ENCODE measurements at places on chromosomes 3 and 15.

GRCh38 chr15:70171256-70171886 lies 73.7 kb upstream of the TLE3 start:
- no peak for DNase-seq

DNA sequence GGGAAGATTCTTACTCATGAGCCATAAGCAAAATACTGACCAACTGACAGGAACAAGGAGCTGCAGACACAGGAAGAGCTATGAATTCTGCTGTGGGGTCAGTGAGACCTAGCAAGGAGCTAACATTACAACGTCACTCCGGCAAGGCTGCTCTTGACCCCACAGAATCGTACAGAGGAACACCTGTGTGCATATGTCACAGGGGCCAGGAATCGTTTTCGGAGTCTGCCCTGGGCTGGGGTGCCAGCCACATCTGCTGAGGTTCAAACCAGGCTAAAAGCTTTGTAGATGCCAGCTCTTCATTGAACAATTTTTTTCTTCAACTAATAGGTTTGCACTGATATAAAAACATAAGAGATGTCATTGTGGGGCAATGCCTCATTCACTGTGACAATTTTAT lies 82.6 kb downstream of the LRRK1 start:
- no peak for DNase-seq

- DNase-seq, result no peak
These were observed 97.7 kb upstream of the NUDT16 start for GRCh38 chr3:131283862-131284261.

DNA sequence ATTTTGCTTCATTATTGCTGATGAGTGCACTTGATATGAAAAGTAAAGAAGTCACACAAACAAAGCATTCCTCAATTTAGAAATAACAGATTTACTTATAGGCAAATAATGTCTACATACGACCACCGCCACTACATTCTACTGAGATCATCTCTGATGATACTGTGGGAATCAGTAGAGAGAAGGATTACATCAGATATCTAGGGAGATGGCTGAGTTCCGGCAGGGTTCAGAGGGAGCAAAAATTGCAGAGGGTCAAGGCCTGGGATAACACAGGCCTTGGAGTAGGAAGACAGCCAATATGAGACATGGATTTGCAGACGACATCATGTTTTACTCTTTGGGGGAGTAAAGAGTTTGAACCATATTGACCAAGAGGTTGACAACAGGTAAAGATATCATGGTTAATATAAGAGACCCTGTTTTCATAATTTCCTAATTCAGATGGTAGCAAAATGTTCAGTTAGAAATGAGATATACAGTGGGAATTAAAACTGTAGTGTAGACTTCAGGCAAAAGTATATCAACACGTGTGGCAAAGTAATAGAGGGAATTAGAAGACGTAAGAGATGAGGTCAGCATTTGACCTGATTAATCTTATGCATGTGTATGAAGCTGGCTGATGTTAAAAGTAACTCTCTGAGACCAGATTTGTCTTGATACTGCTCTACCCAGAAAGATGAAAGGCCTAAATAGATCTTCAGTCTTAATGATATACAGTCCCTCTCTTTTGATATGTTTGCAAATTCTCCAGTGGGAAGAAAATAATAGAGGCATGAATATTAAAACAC lies 15.6 kb downstream of the LSAMP start:
- DNase-seq, result no peak

DNA sequence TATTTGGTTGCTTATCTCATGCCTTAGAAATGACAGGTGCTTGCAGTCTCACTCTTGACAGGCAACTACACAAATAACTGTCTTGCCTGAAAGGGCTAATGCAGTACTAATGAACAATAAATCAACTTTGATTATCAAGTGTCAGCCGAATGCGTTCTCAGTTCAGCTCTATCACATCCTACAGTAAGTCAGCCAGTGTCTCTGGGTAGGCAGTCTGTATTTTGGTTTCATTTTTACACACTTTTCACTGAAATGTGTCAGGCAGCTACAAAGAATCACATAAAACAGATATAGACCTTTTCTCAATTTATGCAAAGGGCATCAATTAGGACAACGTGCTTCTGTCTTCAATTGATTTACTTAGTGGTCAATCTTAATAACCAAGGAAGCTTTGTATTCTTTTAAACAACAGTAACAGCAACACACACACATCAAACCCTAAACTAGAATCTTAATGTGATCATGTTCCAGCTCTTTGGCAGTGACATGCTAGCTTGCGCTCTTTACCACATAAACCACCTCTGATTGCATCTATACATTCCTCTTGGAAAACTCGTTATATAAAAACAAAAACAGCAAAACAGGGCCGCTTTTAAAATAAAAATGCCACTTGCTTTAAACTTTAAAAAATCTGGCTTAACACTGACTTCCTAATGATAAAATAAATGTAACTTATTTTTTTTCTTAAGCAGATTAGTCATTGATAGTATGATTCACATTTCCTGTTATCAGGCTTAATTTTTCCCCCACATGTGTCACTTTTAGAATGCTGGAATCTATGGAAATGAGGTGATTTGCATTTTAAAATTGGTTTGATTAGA lies 520.4 kb downstream of the FOXP1 start:
- DNase-seq, result no peak

- DNase-seq, result no peak
These were observed 12.4 kb downstream of the GNB4 start for GRCh38 chr3:179438841-179439240.

DNA sequence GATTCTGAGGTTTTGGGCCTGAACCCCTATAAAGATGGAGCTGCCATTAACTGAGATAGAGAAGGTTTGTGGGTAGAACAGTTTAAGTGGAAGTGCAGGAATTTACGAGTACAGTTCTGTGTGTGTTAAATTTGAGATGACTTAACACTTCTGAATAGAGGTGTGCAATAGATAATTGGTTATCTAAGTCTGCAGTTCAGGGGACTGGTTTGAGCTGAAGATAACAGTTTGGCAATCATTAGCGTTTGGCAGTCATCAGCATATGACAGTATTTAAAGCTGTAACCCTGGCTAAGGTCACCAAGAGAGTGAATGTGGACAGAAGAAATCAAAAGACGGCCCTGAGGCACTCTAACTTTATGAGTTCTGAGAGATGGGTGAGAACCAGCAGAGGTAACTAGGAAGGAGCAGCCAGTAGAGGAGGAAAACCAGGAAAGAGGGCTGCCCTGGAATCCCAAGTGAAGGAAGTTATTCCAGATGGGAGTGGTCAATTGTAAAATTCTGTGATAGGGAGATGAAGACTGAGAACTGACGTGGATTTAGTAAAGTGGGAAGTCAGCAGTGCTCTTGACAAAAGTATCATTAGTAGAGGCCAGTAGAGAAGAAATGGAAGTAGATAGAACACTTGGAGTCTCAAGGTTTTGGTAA lies 8.1 kb downstream of the MYNN start:
- DNase-seq, result no peak

GRCh38 chr3:13011573-13012220 lies 61.5 kb downstream of the IQSEC1 start:
- no peak for DNase-seq

DNA sequence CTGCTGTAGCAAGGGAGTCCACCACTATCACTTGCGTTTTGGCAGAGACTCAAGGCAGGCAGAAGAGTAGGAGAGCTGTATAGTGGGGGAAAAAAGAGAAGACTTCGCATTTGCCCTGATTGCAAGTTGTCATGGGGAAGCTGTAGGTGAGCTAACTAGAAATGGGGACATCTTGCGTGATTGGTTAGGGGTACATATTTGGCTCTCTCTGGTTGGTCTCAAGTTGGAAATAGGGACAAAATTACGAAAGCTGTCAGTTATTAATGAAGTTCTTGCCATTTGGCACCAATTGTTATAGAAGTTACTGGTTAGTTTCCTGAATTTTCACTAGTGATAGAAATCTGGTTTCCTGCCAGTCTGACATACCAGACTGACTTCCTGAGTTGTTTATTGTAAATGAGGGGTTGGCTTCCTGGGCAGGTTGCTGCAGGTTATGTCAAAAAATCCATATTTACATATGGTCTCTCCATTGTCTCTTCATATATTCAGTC lies 8.2 kb upstream of the SENP7 start:
- no peak for DNase-seq

DNA sequence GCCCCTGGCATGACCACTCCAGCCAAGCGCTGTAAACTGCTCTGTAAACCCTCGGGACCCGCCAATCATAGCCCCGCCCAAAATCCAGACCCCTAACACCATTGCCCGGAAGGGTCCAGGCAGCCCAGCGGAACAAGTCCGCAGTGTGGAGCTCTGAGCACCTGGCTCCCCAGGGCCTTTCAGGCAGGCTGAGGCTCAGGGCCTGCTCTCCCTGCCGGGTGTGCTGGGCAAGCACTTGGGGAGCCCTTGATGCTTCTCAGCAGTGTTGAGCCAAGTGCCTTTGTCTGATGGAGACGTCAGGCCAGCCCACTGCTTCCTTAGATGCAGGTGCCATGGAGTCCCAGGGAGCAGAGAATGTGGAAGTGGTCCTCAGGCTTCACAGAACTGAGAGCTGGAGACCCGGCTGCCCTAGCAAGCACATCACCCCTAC lies 106.2 kb downstream of the TLE3 start:
- DNase-seq, result no peak

DNA sequence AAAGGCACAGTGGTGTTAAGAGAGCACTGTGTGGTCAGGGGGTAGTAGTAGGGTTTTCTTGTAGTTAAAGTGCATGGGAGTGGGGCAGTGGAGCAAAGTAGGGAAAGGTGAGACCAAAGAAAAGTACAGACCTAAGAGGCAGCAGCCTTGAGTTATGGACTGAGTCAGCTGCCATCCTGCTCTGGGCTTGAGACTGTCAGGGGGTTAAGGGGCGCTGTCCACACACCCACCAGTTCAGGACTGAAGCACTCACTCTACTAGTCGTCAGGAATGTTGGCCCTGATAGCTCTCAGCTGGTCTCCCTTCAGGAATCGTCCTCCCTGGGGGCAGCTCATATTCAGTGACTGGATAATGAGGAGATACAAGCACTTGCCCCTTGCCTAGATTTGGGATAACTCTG lies 7.9 kb downstream of the CCR4 start:
- no peak for DNase-seq

DNA sequence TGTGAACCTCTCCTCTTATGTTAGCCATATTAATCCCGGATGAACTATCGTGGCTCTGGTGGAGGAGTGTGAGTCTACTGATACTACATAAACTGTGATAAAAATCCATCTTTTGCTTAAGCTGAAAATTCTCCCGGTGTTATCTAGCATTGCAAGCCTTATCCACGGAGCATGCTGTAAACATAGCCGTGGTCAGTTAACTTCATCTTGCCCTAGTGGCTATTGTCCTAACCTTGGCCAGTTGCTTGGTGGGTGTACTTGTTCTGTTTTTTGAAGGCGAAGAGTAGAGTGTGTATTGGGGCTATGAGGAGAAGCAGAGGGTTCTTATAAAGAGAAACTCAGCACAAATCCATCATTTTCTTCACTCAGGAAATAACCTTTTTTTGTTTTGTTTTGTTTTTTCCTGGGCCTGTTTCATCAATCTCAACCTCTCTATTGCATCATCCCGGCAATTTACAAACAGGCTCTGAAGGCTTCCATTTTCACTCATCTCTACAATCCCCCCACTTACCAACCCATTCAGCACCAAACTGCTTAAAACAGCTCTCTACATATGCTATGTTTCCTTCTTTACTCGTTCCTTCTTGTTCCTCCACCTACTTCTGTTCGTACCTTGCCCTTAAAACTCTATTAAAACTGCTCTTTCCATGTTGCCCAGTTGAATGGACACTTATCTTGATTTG lies 135.5 kb upstream of the PTX3 start:
- DNase-seq, result no peak

DNA sequence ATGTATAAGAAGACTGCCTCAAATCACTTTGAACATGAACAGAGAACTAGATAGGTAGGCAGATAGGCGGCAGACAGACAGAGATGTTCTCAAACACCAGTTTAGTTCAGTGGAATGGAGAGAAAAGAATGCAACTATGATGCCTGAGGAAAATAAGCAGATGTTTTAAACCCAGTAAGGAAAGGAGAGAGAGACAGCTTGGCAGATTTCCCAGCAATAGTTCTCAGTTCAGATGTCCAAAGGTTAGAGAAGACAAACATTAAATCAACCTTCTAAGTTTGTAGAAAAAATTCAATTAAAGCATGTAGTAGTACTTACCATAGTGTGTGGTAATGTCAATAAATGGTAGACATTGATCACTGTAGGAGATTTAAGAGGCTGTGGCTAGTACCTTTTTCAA lies 209.6 kb upstream of the PFN2 start:
- DNase-seq, result no peak

GRCh38 chr3:4387210-4388204 lies 79.6 kb downstream of the SUMF1 start:
- DNase-seq, result no peak

DNA sequence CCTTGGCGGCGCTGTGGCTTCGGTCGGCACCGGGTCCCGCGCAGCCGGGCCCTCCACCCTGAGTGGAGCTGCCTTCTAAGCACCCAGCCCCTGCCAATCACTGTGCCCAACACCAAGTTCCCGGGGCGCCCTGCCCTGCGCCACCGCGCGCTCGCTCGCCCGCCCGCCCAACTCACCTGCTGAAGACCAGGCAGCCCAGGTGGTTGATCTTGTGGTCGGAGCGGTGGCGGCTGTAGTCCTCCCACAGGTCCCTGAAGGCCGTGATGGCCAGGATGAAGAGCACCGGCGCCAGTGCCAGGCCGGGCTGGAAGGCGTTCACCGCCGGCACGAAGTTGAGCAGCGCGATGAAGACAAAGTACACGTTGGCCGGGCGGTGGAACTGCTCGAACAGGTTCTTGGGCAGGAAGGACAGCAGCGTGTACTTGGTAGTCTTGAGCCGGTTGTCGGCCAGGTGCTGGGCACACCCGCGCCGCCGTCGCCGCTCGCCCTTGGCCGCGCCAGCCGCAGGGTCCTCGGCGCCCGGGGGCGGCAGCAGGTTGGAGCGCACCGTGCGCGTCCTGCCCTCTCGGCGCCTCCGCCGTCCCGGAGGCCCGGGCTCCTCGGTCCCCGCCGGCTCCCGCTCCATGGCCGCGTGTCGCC lies 536 bp downstream of the ATP10A start:
- no peak for DNase-seq

- DNase-seq, result no peak
These were observed 267.3 kb downstream of the GAP43 start for GRCh38 chr3:115890579-115890978.

GRCh38 chr3:189316296-189317019 lies 144.7 kb downstream of the TPRG1 start:
- DNase-seq, result no peak

DNA sequence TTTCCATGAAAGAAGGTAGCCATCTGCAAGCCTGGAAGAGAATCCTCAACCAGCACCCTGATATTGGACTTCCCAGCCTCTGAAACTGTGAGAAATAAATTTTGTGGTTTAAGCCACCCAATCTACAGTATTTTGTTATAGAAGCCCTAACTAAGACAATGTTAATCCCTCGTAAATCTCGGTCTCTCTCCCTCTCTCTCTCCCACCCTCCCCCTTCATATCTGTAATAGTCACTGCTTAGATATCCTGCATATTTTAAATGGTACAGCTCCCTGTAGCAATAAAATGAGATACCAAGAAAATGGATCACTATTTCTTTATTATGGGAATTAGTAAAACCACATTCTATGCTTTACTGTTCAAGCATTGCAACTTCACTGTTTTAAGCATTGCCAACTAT lies 21.0 kb upstream of the FAM174B start:
- DNase-seq, result no peak
